ENCODE measurements at places on chromosomes 16 and 17.

GRCh38 chr17:79049821-79050220 lies 24.8 kb upstream of the ENGASE start:
- no peaks in the 10 kb centered on the region for H3K36me3 ChIP-seq
- no peak overlapping the region for H3K27ac ChIP-seq
- H3K27me3 ChIP-seq, result no peaks in the 10 kb centered on the region
- H3K4me1 ChIP-seq, result no peaks in the 10 kb centered on the region
- no peak for DNase-seq

- no peaks in the 10 kb centered on the region for H3K36me3 ChIP-seq
- DNase-seq, result no peak
- H3K4me3 ChIP-seq, result no peak overlapping the region
- H3K27ac ChIP-seq, result no peak overlapping the region
These were observed 298.3 kb downstream of the CDH11 start for GRCh38 chr16:64823481-64824075.

- no peak overlapping the region for H3K27ac ChIP-seq
- no peaks in the 10 kb centered on the region for H3K4me1 ChIP-seq
- DNase-seq, result no peak
- H3K4me3 ChIP-seq, result no peak overlapping the region
- no peaks in the 10 kb centered on the region for H3K27me3 ChIP-seq
These were observed 10.0 kb downstream of the CMC2 start for GRCh38 chr16:80996688-80997138.

DNA sequence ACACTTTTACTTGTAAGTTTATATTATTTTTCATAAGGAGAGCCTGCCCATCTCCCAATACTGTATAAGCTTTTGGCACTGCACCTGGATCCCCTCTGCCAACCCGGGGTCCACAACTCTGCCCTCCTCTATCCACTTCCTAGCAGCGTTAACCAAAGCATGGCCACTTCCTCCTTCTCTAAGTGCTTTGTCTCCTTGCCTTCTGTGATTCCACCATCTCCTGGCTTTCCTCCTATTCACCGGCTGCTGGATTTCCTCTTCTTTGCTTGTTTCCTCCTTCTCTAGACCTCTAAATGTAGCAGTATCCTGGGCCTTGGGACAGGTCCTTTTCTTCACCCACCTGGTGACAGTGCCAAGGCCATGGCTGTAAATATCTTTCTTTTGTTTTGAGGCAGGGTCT lies 20.0 kb upstream of the WFIKKN2 start:
- DNase-seq, result no peak
- no peaks in the 10 kb centered on the region for H3K27me3 ChIP-seq
- H3K4me3 ChIP-seq, result no peak overlapping the region
- H3K27ac ChIP-seq, result no peak overlapping the region
- peaks cover 3% of the 10 kb centered on the region for H3K4me1 ChIP-seq

GRCh38 chr16:2482708-2483534 lies 8.0 kb downstream of the TBC1D24 start:
- no peak for DNase-seq
- no peak overlapping the region for H3K27ac ChIP-seq
- H3K27me3 ChIP-seq, result no peaks in the 10 kb centered on the region
- no peak overlapping the region for H3K4me3 ChIP-seq

GRCh38 chr16:8675183-8676159 lies 1.1 kb downstream of the ABAT start:
- H3K36me3 ChIP-seq, result no peaks in the 10 kb centered on the region
- no peak for DNase-seq
- H3K27me3 ChIP-seq, result no peaks in the 10 kb centered on the region
- H3K4me3 ChIP-seq, result no peak overlapping the region
- no peaks in the 10 kb centered on the region for H3K4me1 ChIP-seq
- no peak overlapping the region for H3K27ac ChIP-seq

- DNase-seq, result no peak
- H3K36me3 ChIP-seq, result no peaks in the 10 kb centered on the region
- H3K4me1 ChIP-seq, result no peaks in the 10 kb centered on the region
- no peak overlapping the region for H3K27ac ChIP-seq
- no peak overlapping the region for H3K4me3 ChIP-seq
- no peaks in the 10 kb centered on the region for H3K27me3 ChIP-seq
These were observed 10.1 kb downstream of the IRF8 start for GRCh38 chr16:85908889-85909589.

DNA sequence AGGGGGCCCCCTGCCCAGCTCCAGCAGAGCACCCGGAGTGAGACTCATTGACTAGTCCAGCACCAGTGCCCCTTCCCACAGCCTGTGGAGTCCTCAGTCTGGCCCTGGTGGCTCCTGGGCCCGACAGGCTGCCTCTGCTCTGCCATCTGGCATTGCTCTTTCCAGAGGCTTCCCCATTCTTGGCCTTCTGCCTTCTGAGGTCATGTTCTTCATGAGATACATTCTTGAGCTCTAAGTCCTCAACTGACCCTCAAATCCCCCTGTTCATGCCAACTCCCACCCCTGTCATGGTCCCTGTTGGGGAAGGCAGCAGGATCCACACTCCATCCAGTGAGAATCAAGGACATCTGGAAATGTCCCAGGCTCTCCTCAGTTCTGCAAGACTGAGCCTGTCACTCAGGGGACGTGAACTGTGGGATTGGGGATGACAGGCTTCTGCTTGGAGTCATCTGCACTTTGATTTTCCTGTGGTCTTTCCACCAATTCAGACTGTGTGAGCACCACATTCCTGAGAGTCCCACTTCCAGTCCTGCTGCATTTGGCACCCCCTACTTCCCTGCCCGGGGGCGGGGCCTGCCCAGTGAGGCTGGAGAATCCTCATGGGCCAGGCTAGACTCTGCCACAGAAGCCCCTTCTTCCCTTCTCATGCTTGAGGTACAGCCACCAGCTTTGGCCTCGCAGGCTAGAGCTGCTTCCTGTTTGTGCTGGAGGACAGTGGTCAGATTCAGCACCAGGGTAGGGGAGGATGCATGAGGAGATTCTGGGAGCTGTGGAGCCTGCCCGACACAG lies 2.7 kb downstream of the TRPV2 start:
- peaks cover 2% of the 10 kb centered on the region for H3K4me1 ChIP-seq
- H3K4me3 ChIP-seq, result no peak overlapping the region

GRCh38 chr17:82237746-82238471 lies 9.1 kb downstream of the SLC16A3 start:
- H3K4me1 ChIP-seq, result peaks cover 3% of the 10 kb centered on the region
- no peak overlapping the region for H3K4me3 ChIP-seq
- H3K36me3 ChIP-seq, result peaks cover 11% of the 10 kb centered on the region
- no peaks in the 10 kb centered on the region for H3K27me3 ChIP-seq
- no peak overlapping the region for H3K27ac ChIP-seq

GRCh38 chr16:86951831-86952598 lies 365.2 kb downstream of the C16orf95 start:
- no peaks in the 10 kb centered on the region for H3K36me3 ChIP-seq
- H3K4me3 ChIP-seq, result no peak overlapping the region
- no peaks in the 10 kb centered on the region for H3K27me3 ChIP-seq
- DNase-seq, result no peak
- no peak overlapping the region for H3K27ac ChIP-seq

Measured in iPS DF 6.9 (cell line).